HFFc6 (cell line): ENCODE measurements at places on chromosomes 3 and 15. TPM values are rescaled to one million over a fixed set of nuclear protein-coding genes. Genes with fewer than 3 reads are reported as not detected.

The CHRD gene
- total RNA-seq: 0.06 TPM in 1 of 3 replicates, not detected in the others

The TLE3 gene
- total RNA-seq: 8.4 and 17.6 TPM in 2 replicates

The TP53BP1 gene
- total RNA-seq: 45.5 to 48.8 TPM (median 48.5 TPM) in 3 replicates

The PLSCR2 gene
- not detected in 3 replicates for total RNA-seq

The REC114 gene
- total RNA-seq: not detected in 3 replicates

The CMTM6 gene
- total RNA-seq: 57.2 to 64.3 TPM (median 63.5 TPM) in 3 replicates

The SH2D7 gene
- total RNA-seq: not detected in 3 replicates

The TMC3 gene
- total RNA-seq: not detected in 3 replicates

The PCYT1A gene
- 74.5 to 78.3 TPM (median 77.4 TPM) in 3 replicates for total RNA-seq

The STAB1 gene
- not detected in 3 replicates for total RNA-seq

The SEMA3F gene
- 23.5 to 36.5 TPM (median 31.5 TPM) in 3 replicates for total RNA-seq

The AHSG gene
- total RNA-seq: not detected in 3 replicates

The KNL1 gene
- 8.3 and 19.3 TPM in 2 replicates for total RNA-seq

The HDC gene
- not detected in 3 replicates for total RNA-seq

The STIMATE gene
- 19.1 to 23.6 TPM (median 23.0 TPM) in 3 replicates for total RNA-seq

The NUSAP1 gene
- 30.9 to 73.9 TPM (median 55.3 TPM) in 3 replicates for total RNA-seq

The CGNL1 gene
- 0.05 TPM in 1 of 3 replicates, not detected in the others for total RNA-seq

The MUC13 gene
- total RNA-seq: 0.06 to 0.10 TPM (median 0.08 TPM) in 3 replicates

The SCN5A gene
- total RNA-seq: 0.28 TPM in 1 of 2 replicates, not detected in the other

The KLHDC8B gene
- total RNA-seq: 19.6 to 22.6 TPM (median 22.0 TPM) in 3 replicates

The LRRC2 gene
- total RNA-seq: 0.10 to 0.31 TPM (median 0.15 TPM) in 3 replicates

The PAQR5 gene
- 1.0 and 2.2 TPM in 2 replicates for total RNA-seq

The CD276 gene
- total RNA-seq: 97.1 to 121 TPM (median 121 TPM) in 3 replicates

The LRRC31 gene
- total RNA-seq: not detected in 3 replicates

The ACTL6A gene
- 52.2 and 64.6 TPM in 2 replicates for total RNA-seq

The NUP210 gene
- total RNA-seq: 0.45 to 3.2 TPM (median 0.46 TPM) in 3 replicates

The KIF15 gene
- 4.4 to 10.7 TPM (median 10.1 TPM) in 3 replicates for total RNA-seq

The CCR3 gene
- not detected in 2 replicates for total RNA-seq

The LRRIQ4 gene
- not detected in 3 replicates for total RNA-seq

The IMPG2 gene
- 0.03 to 0.07 TPM (median 0.05 TPM) in 3 replicates for total RNA-seq

The CACNA1D gene
- total RNA-seq: not detected in 2 replicates

The SNRPN gene
- 71.9 to 89.7 TPM (median 78.4 TPM) in 3 replicates for total RNA-seq

The DAZL gene
- not detected in 3 replicates for total RNA-seq
